ENCODE measurements at places on chromosomes 7 and 10.

- DNase-seq, result peak; percentile 98
Measured at GRCh38 chr7:29622335-29623265, 59.0 kb downstream of the PRR15 start.

GRCh38 chr7:150923196-150923595 lies 54.9 kb downstream of the KCNH2 start:
- DNase-seq, result no peak

GRCh38 chr7:29483219-29484104 lies 80.2 kb upstream of the PRR15 start:
- DNase-seq, result no peak

GRCh38 chr10:29412485-29412884 lies 123.6 kb downstream of the LYZL1 start:
- DNase-seq, result no peak

GRCh38 chr10:86360657-86361056 lies 5.9 kb downstream of the GRID1 start:
- DNase-seq, result no peak

- no peak for DNase-seq
Measured at GRCh38 chr7:50327443-50327842, 22.9 kb downstream of the IKZF1 start.

DNA sequence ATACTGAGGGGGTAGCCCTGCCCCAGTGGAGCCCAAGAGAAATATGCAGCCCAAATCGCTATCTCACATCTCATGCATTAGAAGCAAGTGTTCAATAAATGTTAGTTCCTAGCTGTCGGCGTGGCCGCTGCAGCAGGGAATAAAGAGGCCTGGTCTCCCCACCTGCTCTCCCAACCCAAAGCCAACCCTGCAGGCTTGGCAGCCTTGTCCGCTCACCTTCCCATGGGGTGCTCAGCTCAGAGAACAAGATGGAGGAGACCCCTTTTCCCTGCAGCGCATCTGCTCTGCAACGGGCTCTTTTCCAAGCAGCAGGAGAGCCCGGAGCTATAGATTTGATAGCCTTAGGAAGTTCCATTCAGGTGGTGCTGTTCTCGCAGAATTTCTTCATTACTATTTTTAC lies 12.0 kb upstream of the DOCK1 start:
- no peak for DNase-seq

DNA sequence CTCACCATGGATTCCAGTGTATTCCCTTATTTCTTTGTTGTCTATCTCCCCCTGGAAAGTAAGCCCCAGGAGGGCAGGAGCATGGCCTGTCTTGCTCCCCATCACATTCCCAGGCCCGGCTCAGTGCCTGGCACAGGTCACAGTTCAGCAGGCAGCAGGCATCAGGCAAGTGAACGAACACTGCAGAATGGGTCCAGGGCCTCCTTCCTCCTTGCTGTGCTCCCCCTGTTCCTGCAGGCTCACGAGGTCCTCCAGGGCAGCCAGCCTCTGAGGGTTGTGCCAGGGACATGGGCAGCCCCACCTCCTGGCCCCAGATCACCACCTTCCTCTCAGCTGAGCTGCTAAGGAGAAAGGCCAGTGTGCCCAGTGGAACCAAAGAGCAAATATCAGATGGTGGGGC lies 41.8 kb downstream of the PDLIM1 start:
- no peak for DNase-seq

DNA sequence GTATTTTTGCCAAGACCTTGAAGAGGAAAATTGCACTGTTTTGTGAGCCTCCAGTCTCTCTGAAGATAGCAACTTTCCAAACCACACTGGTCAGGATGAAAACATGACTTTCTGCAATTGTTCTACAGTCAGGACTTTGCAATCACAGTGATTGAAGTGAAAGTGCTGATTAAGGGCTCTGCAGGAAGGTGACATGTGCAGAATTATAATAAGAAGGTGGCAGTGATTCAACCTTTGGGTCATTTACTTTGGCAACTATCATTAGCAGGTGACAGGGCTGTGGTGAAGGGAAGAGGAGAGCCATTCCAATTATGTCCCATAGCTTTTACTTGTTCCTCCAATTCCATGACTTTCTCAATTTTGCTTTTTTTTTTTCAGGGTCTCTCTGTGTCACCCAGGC lies 350.0 kb upstream of the FZD8 start:
- no peak for DNase-seq
